ENCODE measurements at places on chromosomes 2 and 18.
A peak's percentile ranks its signal among the peaks of the same experiment; 100 is the strongest.

DNA sequence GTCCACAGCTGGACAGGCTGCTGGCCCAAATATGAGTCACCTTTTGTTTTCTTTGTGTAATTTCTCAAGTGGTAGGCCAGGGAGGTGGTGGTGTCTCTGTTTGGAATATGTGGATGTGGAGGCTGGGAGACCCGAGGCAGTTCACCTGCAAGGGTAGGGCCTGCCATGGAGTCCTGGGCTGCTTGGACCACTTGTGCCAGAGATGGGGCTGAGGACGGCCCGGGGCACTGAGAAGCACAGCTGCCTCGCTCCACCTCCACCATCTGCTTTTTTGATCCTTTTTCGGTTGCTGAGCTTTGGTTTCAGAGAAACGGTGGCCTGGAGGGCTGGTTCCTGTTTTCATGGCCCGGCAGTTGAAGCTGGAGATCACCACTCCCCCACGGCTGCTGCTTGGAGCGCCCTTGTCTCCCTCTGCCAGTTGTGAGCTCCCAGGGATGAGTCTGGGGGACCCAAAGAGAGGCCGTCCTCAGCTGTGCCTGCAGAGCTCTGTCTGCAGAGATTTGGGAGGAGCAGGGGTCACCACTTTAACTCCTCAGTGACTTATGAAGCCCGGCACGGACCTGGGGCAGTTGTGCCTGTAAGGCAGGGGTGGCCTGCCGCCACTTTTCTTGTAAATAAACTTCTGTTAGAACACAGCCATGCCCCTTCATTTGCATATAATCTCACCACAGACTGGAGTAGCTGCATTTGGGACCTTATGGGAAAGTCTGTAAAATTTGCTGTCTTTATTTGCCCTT is 67.6 kb upstream of the MCFD2 start:
- peak; percentile 83 for DNase-seq

DNA sequence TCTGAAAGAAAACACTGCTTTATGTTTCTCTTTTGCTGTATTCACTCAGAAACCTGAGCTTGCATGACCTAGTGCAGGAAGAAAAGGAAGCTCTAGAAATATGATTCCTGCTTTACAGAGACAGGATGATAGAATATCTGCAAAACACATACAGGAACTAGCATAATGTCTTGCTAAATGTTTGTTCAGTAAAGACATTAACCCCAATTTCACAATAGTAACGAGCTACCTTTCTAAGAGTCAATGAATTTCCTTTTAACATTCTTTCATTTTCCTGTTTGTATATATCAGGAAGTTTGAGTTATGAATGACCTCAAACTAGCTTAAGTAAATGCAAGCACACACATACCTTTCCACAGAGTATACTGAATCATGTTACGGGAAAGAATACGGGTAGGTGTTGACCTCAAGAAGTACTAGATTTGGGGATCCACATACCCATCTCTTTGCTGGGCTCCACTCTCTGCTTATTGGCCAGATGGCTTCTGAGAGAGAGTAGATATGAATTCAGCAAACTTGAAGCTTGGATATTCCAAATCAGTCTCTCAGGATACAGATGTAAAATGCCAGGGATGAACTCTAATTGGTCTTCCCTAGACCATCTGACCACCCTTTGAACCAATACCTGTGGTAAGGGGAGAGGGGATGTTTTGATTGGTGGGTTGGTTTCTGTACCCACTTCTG is 18.2 kb upstream of the ACSL3 start:
- no peak for DNase-seq

DNA sequence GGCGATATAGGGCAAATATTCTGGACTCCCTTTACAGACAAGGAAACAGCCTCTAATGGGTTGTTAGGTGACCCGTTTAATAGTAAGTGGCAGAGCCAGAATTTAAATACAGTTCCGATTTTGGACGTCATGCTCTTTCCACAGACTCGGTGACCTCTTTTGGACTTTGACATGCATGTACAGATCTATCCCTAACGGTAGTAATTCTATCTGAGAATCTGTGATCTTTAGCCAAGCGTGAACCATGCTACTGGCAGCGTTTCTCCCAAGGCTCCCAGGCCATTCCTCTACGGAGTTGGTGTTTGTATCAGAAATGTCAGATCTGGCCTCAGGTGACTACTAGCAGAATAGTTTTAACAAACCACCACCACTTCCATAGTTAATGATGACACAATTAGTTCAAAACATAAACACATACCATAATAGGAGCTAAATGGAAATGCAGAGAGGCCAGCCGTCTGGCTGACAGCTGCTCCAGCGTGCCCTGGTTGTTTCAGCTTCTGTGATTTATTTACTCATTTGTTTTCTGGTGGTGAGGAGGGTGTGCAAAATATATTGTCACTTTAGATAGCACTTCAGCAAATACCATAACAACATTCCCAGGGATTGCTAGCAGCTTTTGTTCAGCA is 304.6 kb upstream of the LYPD1 start:
- no peak for DNase-seq

DNA sequence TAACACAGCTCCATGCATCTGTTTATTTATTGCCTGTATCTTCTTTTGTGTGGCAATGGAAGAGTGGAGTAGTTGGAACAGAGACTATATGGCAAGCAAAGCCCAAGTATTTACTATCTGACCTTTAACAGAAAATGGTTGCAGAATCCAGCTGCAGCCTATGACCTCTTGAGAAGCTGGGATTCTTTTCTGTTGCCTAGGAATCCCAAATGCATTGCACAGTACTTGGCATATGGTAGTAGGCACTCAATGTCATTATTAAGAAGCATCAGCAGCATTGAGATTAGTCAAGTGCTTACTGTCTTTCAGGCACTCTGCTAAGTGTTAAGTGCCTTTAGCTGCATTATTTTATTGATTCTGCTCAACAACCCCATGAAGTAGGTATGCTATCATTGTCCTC is 331.6 kb downstream of the CCDC85A start:
- no peak for DNase-seq

GRCh38 chr2:102788885-102789260 is 27.0 kb downstream of the TMEM182 start:
- DNase-seq = peak; percentile 2

DNA sequence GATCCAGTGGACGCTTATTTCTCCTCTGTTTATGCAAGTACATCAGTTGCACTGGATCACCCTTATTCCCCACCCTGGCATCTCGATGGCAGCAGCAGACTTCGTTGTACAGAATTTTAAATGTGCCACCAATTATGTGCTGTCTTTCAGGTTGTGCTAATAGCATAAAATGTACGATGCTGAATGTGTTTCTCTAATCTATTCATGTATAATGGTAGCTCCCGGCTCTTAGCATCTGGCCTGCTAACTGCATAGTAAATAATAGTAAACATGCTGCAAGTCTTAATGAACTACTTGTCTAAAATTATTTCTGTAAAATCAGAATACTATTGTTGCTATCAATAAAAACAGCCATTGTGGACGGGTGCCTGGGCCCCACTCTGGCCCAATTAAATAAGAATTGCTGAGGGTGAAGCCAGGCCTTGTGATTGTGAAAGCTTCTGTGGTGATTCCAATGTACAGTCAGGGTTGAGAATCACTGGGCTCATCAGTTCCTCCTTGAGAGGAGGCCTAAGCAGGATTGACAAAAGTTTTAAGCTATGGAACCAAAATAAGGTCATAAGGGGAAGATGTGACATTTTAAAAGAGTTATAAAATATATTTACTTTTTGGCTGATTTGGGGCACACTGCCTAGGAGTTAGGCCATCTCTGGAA is 14.4 kb upstream of the MYO3B start:
- DNase-seq = no peak

DNA sequence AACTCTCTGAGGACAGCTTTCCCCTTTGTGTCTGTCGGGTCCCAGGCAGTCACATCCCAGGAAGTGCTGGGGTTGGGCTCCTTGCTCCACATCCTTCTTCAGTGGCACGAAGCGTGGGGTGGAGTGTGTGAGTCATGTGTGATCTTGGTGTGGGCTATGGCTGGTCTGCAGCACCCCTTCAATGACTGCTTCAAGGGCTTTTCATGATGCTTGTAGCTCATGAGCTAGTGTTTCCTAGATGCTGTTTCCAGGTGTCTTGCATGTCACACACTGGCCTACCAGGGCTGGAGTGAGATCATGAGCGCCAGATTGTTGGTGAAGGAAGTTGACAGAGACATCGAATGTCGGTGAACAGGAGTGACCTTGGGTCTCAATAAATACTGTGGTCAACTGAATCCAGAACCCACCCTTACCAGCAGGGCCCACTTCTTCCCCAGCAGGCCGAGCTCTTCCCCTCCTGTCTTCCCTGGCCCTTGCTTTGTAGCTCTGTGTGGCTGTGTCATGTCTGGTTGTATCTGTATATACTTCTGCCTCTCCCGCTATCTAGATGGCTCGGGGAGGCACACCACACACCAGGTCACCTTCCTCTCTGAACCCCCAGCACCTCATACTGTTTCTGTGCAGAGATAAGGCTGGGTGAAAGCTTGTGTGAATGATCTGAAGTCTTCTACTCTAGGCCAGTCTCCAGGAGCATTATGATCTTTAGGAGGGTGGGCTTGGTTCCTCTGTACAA is 3.8 kb downstream of the C2orf92 start:
- DNase-seq = no peak
